ENCODE measurements at places on chromosomes 11 and 22. TPM values are rescaled to one million over a fixed set of nuclear protein-coding genes. Genes with fewer than 3 reads are reported as not detected.

PAX6 gene
- 24.7 TPM for total RNA-seq

PGA5 gene
- 0.50 TPM for total RNA-seq

B4GALNT4 gene
- 27.0 TPM for total RNA-seq

GAL3ST3 gene
- 5.8 TPM for total RNA-seq

APOL3 gene
- total RNA-seq: 15.1 TPM

OR52E1 gene
- total RNA-seq: not detected

H19 gene
- total RNA-seq: 1,209 TPM

SYT7 gene
- total RNA-seq: 9.8 TPM

SHISAL1 gene
- 11.3 TPM for total RNA-seq

MRGPRX4 gene
- not detected for total RNA-seq

OR52I1 gene
- total RNA-seq: not detected

GNG3 gene
- 54.8 TPM for total RNA-seq

BIRC3 gene
- total RNA-seq: 3.9 TPM

KCNJ1 gene
- 0.06 TPM for total RNA-seq

CALCA gene
- total RNA-seq: 2.5 TPM

KCNJ5 gene
- total RNA-seq: 1.6 TPM

CPSF7 gene
- total RNA-seq: 46.2 TPM

OR10S1 gene
- not detected for total RNA-seq

ADM2 gene
- total RNA-seq: 0.10 TPM

TKFC gene
- total RNA-seq: 14.9 TPM

AMBRA1 gene
- total RNA-seq: 28.0 TPM

SLC22A12 gene
- not detected for total RNA-seq

KDM4D gene
- total RNA-seq: 2.3 TPM

SHANK2 gene
- 21.4 TPM for total RNA-seq

CREB3L1 gene
- 12.8 TPM for total RNA-seq

MOGAT2 gene
- not detected for total RNA-seq

RFPL2 gene
- total RNA-seq: 1.8 TPM

CRYBA4 gene
- not detected for total RNA-seq

NPAS4 gene
- total RNA-seq: 1.8 TPM

Data from spinal cord (tissue), 10 donors.